ENCODE measurements at places on chromosomes 13 and 19.

DNA sequence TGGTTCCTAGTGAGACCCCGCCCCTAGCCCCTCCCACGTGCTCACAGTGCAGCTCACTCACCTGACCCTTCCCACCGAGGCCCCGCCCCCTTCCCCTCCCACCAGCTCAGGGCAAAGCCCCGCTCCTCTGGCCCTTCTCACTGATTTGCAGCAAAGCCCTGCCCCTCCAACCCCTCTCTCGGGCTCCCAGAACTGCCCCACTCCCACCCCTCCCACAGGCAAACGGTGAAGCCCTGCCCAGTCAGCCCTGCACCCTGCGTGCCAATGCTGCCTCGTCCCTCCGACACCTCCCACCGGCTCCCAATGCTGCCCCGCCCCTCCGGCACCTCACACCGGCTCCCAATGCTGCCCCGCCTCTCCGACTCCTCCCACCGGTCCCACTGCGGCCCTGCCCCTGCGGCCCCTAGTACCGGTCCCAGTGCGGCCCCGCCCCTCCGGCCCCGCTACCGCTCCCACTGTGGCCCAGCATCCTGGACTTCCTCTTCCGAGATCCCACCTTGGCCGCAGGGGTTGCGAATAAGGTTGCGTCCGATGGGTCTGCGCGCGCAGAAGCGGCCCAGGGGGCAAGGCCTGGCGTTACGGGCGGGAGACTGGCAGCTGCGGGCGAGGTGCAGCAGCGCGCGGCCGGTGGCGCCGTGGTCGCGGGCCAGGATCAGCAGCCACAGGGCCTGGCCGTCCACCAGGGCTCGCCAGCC lies 834 bp downstream of the FBXO27 start:
- peak; percentile 68 for DNase-seq

DNA sequence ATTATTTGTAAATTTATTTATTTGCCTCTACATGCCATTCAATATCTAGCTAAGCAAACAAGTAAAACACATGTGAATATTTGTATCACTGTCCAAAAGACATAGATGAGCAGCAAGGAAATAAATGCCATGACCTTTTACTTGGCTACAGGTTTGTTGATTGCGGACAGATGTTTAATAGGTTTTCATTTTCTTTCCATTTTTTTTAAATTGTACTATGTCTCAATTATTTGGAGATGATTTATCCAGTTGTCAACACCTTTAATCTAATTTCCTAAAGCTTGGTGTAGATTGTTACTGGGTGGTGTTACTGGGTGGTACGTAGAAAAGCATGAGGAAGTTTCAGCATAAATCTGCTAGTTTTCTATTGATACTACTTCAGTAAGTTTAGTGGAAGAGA lies 560.6 kb upstream of the SPRY2 start:
- DNase-seq: no peak

GRCh38 chr13:30240608-30241007 lies 66.7 kb downstream of the KATNAL1 start:
- no peak for DNase-seq

DNA sequence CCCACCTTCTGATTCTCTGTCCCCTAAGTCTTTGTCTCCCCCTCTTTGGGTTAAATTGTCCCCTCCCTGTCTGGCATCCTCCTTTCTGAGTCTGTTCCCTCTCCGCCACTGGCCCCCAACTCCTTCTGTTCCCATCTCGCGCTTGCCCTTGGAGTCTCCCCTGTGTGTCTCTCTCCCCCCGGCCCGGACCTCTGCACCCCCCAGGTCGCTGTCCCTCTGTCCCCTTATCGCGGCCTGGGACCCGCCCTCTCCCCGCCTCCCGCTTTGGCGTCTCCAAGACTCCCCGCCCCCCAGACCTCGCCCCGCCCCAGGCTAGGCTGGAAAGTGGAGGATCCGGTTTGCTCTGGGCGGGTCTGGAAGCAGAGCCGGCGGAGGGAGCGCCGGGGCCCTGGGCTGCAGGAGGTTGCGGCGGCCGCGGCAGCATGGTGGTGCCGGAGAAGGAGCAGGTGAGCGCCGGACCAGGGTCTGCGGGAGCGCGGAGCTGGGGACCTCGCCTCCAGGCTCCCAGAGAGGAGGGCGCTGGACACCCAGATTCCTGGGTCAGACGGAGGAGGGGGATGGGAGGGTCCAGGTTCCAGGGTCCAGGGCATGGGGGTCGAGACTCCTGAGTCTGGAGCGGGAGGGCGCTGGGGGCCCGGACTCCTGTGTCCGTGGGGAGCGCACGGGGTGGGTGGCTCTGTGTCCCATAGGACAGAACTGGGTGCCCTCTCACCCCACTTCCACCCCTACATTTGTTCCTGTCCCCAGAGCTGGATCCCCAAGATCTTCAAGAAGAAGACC lies at the start of gene TRPM4:
Gene TRPM4, plus strand, starts transcription at position 348 of the 780 bp plus-strand sequence. Its CDS starts 75 bp downstream, at position 423.
- DNase-seq: peak; percentile 32

- peak; percentile 74 for DNase-seq
Measured at GRCh38 chr13:19862481-19863313, 752 bp downstream of the ZMYM5 start.

DNA sequence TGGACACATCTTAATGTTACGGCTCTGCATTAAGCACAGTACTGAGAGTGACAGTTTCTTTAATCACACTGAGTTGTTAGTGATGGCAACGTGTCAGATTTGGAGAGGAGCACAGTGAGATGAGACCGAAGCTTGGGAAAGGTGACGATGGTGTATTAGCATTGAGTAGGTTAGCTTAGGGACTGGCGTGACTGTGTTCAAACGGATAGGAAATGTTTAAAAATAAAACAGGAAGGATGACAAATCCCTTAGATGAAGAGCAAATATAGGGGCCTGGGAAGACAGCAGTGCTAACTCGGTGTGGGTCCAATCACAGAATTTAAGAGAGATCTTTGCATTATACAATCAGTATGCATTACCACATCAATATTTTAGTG lies 384.3 kb downstream of the HS6ST3 start:
- no peak for DNase-seq

GRCh38 chr13:100517135-100517534 lies 71.5 kb downstream of the GGACT start:
- no peak for DNase-seq

DNA sequence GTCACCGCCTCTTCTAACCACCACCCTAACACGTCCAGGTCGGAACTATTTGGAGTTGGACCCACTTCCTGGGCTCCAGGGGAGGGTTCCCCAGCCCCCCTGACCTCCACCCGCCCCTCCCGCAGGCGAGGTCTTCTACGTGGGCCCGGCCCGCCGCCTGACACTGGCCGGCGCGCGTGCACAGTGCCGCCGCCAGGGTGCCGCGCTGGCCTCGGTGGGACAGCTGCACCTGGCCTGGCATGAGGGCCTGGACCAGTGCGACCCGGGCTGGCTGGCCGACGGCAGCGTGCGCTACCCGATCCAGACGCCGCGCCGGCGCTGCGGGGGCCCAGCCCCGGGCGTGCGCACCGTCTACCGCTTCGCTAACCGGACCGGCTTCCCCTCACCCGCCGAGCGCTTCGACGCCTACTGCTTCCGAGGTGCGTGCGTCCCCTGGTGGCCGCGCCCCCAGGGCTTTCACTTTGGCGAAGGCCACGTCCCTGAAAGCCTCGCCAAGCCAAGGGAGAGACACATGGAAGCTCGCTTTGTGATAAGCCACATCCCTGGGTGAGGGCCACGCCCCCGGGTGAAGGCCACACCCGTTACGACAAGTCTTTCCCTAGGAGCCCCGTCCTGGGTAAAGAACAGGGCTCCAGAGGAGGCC lies 13.2 kb downstream of the NCAN start:
- DNase-seq: peak; percentile 84

GRCh38 chr13:106286811-106287210 lies 248.7 kb downstream of the EFNB2 start:
- DNase-seq: no peak

GRCh38 chr13:65631078-65631477 lies 1599.1 kb downstream of the PCDH9 start:
- DNase-seq: no peak

DNA sequence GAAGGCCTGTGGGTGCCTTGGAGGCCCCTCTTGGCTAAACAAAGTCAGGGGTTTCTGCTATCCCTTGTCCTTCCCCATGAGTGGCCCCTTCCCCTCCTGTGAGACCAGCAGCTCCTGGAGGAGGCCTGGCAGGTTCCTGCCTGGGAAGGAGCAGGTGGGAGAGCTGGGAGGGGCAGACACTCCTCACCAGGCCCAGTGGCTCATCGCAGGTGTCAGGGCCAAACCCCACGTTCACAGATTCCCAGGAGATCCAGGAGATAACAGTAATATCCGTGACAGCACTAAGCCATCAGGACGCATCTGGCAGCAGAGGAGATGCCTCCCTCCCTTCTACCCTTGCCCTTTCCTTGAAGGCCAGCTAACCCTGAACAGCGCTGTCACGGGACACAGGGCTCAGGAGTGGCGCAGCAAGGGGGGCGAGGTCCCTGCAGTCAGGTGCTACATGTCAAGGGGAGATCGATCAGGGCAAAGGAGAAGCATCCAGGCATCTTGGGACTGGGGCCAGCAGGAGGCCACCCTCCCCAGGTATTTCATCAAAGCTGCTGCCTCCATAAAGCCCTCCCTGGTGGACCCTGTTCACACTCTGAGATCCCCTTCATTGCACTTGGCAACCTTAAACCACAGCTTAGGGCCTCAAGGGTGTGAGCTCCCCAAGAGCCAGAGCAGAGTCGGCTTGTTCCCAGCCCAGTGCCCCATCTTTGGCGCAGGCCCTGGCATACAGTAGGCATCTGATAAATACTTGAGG lies 4.8 kb downstream of the CEBPA start:
- no peak for DNase-seq

GRCh38 chr13:32471187-32471922 lies 43.4 kb upstream of the N4BP2L1 start:
- DNase-seq: no peak

- no peak for DNase-seq
Measured at GRCh38 chr13:37651891-37652290, 53.3 kb upstream of the POSTN start.

- DNase-seq: no peak
Measured at GRCh38 chr19:954672-955494, 29.0 kb downstream of the ARID3A start.

DNA sequence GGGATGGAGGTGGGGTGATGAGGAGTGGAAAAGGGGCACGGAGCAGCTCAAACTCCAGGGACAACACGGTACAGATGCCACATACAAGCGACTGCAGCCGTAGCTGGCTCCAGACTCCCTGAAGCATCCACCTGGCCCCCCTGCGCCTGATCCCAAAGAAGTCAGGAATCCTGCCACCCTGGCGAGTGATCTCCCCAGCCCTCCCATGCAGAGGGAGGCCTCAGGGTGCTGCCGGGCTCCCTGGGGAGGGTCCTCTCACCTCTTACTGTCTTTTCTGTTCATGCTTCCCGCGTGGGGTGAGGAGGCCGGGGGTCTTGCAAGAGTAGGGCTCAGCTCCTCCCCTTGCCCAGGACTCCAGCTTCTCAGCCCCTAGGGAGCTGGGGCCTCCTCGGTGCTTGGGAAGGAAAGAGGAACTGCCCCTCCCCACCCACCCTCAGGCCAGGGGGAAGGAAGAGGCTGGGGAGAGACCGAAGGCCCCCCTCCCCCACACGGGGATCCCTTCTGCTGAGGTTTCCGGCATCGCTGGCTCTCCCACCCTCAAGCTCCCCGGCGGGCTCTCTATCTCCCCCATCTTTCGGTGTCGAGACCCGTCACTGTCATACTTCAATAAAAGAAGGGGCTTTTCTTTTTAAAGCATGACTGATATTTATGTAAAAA lies at the start of gene RASGRP4:
Gene RASGRP4, minus strand, starts transcription at position 410 of the 657 bp plus-strand sequence. Its CDS starts 128 bp downstream, at position 282.
- DNase-seq: peak; percentile 73

DNA sequence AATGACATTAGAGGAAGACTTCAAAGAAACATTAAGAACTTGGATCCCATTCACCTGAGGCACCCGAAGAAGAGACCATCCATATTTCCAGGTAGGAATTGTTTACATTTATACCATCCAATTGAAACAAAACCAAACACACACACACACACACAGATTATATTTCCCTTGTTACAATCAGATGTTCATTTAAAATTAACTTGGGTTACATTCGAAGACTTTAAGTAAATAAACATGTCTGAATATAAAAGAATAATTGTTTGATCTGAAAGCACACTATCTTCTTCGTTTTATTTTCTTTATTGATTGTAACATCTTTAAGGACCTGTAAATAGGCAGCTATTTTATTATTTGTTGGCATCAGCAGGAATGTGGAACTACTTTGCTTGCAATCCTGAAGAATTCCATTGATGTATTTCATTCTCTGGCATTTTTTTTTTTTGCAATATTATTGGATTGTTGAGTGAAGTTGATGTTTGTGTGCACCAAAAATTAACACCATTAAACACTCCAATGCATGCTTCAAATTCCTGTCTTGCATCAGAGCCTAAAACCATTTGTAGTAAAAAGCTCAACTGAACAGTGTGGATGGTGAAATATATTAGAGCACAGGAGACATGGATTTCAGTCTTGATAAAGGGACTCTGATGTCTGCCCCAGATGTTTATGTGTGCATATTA lies 85.3 kb upstream of the FRY start:
- DNase-seq: no peak
